ENCODE measurements at places on chromosomes 1 and 21.

GRCh38 chr1:182649041-182649440 is 35.3 kb downstream of the RGS8 start:
- no peak for DNase-seq

DNA sequence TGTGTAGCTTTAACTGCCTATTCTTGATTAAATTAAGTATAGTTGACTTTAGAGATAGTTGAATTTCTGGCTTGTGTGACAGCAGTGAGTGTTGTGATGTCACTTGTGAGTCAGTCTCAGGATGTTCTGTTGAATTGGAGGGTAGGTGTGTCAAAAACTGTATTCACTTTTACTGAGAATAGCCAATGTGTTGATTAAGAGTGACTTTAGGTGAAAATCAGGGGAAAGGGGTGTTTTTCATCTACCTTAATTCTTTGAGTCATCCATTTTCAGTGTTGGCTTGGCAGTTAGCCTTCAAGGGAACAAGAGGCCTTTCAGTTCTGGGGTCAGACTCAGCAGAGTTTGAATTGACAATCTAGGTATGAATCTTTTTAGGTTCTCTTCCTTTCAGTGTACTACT is 75.9 kb downstream of the CDC14A start:
- DNase-seq = no peak

DNA sequence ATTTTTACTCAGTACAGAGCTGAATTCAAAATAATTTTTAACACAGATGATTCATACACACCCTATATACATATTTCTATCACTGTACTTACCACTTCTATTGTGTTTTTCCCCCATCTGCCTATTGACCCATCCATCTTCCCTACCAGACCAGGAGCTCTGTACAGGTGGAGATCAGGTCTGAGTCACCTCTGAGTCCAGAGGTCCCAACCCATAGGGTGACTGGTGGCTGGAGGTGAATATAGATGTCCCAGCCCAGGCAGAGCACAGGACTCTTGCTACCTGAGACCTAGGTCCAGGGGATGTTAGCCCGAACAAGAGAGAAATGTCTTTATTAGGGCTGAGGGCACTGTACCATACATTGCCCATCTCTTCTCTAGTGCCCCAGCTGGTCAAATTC is 54.8 kb downstream of the DMAP1 start:
- DNase-seq = no peak

DNA sequence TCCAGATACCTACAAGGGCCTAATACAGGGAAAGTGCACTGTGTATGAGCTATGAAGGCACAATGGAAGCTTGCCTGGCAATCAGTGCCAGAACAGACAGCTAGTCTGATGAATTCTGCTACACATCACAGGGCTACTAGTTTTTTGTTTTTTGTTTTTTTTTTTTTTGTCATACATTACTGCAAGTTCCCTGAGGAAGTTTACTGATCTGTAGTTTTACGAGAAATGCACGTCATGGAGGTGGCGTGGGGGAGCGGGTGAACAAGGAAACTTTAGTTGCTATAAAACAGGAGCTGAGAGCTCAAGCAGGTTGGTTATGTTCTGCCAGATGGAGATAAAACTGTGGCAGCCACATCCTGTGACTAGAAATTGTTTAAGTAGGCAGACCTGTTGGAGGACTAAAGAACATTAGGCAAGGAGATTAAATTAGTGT is 17.7 kb downstream of the PTPRC start:
- no peak for DNase-seq

DNA sequence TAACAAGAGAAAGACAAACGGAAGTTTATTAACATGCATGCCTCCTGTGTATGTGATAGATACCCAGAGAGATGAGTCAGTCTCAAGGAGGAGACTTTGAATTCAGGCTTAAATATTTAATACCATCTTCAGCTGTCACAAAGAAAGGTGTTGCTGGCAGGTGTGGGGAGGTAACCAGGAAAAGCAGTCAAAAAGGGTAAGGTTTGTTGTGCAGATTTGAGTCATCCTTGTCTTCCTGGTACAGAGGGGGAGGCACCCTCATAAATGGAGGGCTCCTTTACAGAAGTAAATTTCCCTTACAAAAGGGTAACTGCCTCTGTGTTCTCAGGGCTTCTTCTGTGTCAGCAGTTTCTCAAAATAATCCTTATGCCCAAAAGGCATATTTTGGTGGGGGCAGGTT is 75.2 kb upstream of the B3GALT5 start:
- DNase-seq = no peak

DNA sequence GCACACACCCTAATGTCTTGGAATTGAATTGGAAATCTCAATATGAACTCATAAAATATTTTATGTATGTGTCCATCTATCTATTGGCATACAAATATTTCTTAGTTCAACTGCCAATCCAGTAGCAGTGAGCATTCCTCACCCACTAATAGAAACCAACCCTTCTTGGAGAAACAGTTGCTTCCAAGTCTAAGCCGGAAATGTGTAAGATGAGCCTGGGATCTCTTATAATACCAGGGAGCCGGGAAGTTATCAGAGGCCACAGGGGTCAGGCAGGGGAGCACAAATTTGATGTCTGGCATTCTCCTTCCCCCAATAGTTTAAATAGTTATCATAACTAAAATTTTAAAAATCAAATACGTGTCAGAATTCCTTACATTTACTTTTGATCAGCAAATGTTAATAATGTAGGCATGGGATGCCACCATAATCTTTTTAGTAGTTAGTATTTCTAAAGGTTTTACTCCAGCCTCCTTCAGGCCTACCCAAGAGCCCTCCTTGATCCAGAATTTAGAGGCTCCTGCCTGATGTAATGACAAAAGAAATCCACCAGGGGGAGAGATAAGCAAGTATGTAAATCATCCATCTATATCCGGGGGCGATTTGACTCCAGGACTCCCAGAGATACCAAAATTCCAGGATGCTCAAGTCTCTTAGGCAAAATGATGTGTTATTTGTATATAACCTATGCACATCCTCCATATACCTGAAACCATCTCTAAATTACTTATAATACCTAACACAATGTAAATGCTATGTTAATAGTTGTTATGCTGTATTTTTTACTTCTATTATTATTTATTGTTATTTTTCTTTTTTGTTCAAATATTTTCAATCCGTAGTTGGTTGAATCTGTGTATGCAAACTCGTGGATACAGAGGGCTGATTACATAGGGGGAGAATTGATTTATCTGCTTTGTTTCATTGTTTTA is 218.7 kb upstream of the COA6 start:
- peak; percentile 72 for DNase-seq

DNA sequence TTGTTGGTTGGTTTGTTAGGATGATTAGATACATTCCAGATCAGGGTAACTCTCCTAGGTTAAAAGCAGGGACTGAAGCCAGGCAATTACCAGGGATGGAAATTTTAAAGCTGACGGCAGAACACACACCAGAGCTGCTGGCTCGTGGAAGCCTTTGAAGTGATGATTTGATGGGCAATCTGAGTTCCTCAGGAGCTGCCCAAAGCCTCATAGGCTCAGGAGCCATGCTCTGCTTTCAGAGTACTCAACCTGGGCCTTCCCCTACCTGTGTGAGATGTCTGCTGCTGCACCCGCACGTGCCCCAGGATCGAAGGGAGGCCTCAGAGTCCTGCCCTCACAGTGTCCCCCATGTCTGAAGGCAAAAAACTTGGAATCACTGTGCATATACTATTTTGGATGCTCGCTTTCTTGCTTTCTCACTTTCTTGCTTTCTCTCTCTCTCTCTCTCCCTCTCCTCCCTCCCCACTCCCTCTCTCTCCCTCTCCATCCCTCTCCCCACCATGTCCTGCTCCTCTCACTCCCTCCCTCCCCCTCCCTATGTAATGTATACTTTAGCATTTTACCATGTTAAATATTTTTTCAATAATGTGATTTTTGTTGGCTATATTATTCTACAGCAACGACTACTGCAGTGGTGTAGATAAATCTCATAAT is 18.0 kb downstream of the MGST3 start:
- DNase-seq = no peak

GRCh38 chr1:7609311-7609994 is 161.6 kb upstream of the VAMP3 start:
- no peak for DNase-seq

- peak; percentile 74 for DNase-seq
Observed at GRCh38 chr1:1069056-1069710, 4.9 kb downstream of the RNF223 start.

- no peak for DNase-seq
Observed at GRCh38 chr1:55703726-55704363, 488.7 kb upstream of the USP24 start.

- no peak for DNase-seq
Observed at GRCh38 chr1:31708324-31708723, 4.5 kb upstream of the COL16A1 start.

GRCh38 chr1:232012773-232013386 is 386.3 kb downstream of the DISC1 start:
- no peak for DNase-seq

GRCh38 chr1:200954434-200954833 is 59.7 kb downstream of the INAVA start:
- no peak for DNase-seq

- DNase-seq = peak; percentile 50
Observed at GRCh38 chr1:40143891-40144575, 17.2 kb upstream of the RLF start.

- DNase-seq = no peak
Observed at GRCh38 chr21:30625449-30626165, 5.2 kb downstream of the KRTAP20-4 start.

DNA sequence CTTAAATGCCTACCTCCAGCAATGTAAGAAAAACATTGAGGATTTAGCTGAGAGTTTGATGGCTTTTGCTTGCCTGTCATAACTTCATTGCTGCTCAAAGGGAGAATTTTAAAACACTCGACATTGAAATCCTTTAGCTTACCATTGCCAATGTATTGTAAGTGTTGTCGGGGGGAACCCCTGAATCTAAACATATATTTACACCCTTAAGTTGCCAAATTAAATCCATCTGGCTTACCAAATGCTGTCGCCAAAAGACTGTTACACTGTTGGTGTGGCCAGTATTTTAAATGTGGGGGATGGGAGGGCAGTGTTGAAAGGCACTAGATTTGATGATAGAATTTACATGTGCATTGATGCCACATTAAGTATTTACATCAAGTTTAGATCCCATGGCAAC is 24.9 kb upstream of the C1orf105 start:
- no peak for DNase-seq

DNA sequence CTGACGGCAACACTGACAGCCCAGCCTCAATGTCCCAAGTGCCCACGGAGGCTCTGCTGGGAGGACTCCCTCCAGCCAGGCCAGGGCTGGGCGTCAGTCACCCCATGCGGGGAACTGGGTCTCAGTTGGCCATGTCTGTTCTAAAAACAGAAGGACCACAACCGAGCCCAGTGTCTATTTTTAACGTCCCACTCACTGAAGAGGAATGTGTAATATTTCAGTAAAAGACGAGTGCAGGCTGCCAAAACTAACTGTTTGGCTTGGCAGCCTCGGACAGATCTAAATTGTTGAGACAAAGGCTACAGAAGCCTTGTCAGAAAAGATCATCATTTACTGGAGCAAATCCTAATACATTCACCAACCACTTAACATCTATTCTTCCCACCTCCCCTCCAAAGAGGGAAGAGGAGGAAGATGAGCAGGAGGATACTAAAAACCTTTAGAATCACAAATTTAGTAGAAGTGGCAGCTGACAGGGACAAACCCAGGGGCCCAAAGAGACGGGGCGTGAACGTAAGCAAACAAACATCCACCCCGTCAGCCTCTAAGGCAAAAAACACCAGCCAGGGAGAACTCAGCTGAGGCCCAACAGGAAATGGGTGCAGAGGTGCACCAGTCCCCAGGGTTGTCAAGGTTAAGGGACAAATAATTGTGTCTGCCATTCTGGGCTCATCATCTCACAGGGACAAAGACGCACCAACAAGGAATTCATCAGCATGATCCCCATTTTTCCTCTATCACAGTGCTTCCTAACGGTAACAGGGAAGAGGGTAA is 18.7 kb downstream of the C1orf198 start:
- DNase-seq = peak; percentile 68

DNA sequence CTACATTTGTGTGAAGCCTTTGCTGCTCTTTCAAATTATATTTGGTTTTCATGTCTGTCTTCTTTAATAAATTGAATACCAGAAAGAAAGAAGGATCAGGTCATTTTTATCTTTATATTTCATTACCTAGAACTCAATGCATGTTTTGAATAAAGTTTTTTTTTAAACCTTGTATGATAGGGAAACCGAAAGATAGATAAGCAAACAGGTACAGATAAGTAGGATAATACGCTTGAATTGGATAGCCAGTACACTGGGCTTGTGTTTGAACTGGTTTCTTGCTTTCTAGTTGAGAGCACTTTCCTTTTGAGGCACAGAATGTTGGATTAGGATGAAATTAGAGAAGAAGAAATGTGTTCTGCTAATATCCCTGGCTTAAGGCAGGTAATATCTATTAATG is 46.9 kb downstream of the PKN2 start:
- DNase-seq = no peak
